Daoy (cell line): ENCODE measurements at places on chromosomes 12 and 14. TPM values are rescaled to one million over a fixed set of nuclear protein-coding genes. Genes with fewer than 3 reads are reported as not detected.

DNA sequence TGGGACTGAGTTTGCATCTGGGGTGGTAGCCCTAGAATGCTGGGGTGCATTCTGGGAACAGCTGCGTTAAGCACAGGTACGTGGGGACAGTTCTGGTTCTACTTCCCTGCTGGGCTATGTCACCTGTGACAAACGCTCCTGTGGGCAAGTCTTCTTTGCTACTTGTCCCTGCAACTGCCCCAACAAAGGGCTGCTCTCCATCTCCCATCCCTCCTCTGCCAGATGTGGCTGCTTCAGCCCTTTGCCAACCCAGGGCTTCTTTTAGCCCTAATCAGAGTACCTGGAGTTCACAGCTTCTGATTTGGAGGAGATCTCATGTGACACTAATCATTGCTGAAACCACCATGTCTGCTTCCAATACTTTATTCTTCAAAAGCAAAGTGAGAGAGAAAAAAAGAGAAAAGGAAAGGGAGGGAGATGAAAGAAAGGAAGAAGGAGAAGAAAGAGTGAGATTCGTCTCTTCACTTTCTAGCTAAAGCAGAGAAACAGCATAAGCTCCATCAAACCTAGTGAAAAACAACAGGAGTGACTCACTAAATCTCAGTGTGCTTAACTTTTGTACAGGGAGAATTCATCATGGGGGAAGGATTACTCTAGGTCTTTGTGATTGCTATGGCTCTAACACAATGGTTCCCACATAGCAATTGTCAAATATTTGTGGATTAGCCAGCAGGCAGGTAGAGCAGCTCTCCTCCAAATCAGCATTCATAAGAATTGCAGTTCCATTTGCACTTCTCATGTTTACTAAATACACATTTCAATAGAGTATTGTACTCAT, 174.8 kb downstream of the LRIG3 start:
- DNase-seq = peak; percentile 4

The PRH2 gene
- total RNA-seq = not detected in 2 replicates

GRCh38 chr12:29640589-29641345, 143.0 kb downstream of the TMTC1 start:
- DNase-seq = peak; percentile 76

GRCh38 chr12:72304751-72305150, 32.6 kb downstream of the TRHDE start:
- no peak for DNase-seq

DNA sequence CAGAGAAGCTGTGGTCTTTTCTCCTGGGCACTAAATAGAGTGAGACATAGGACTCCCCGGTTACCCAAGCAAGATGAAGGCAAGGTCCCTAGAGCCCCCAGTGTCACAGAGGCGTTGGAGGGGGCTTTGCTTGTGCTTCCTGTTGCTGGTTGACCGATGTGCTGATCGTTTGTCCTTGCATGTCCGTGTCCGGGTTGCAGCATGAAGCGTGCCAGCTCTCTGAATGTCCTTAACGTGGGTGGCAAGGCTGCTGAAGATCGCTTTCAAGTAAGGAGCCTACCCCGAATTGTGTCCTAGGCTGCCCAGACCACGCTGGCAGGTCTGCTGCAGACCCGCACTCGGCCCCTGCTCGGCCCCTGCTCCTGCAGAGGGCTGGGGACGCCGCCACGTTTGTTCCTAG, 23.1 kb downstream of the XRCC3 start:
- DNase-seq = no peak
